Smooth muscle cell of the brain vasculature (primary cell): ENCODE measurements at places on chromosomes 13 and 19.

DNA sequence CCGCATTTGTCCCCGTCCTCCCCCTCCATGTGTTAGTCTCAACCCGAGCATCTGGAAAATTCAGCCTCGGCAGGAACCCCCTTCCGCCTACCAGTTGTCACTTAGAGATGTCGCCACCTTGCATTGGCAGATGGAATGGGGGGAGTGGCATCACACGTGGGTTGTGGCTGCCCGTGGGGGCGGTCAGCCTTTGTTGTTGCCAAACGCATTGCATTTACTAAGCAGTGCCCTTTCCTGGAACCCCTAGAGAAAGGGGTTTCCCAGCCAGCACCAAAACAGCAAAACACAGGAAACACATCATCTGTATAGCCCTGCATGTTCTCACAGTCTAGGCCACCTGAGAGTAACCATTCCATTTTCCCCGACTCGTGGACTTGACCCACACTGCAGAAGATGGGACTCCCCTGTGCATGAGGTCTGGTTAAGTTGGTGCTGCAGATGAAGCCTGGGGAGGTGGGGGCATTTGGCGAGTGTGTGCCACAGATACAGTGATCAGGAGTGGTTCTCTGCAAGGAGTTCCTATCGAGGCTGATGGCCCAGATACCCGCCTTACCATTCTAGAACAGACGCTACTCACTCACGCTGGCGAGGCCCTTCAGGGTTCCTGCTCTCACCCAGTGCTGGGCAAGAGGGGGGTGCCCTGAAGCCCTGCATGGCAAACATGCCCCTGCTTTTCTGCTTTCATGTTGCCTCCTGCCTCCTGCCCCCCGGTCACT lies 38.3 kb downstream of the TMED1 start:
- no peak for DNase-seq

DNA sequence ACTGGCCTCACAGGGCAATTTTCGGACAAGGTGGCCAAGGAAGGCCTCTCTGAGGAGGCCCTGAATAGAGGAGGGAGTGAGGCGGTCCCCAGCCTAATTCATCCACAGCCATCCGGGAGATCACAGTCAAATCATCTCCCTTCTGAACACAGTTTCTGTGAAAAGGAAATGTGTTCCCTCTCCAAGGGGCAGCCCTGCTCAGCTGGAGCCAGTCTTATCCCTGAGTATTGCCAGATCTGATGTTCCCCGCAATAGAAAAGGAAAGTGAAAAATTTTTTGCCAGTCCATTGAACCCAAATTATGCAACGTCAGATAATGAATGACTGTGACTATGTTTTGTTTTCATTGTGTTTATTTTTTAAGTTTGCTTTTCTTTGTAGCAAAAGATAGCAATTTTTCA lies 125.9 kb downstream of the SIPA1L3 start:
- no peak for DNase-seq

- DNase-seq, result no peak
Observed at GRCh38 chr19:8659905-8660304, 29.5 kb downstream of the NFILZ start.

DNA sequence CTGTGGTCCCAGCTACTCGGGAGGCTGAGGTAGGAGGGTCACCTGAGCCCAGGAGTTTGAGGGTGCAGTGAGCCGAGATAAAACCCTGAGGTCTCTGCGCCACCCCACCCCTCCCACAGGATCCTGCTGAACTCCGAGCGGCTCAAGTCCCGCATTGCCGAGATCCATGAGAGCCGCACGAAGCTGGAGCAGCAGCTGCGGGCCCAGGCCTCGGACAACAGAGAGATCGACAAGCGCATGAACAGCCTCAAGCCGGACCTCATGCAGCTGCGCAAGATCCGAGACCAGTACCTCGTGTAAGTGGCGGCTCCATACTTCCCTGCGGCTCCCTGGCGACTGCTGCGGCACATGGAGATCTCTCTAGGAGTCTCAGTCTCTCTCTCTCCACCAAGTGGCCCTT lies 6.6 kb upstream of the IFI30 start:
- DNase-seq, result no peak

GRCh38 chr13:94622344-94622743 lies 20.7 kb downstream of the GPR180 start:
- no peak for DNase-seq

- DNase-seq, result no peak
Observed at GRCh38 chr19:34314437-34315313, 50.3 kb upstream of the GPI start.

DNA sequence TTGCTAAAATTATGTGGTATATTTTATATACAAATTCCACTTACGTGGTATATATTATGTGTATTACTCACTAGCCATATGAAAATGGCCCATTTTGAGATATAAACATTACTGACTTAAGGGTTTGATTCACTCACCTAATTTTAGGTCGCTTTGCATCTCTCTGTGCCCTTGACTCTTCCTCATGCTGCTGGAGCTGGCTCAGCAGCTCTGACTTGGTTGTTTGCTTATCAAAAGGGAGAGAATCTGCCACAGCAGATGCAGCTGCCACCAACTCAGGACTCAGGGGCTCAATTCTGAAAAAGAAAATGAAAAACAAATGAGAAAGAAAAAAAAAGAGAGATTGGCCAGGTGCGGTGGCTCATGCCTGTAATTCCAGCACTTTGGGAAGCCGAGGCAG lies 12.2 kb downstream of the MRPS31 start:
- no peak for DNase-seq

- no peak for DNase-seq
Observed at GRCh38 chr13:37179645-37180044, 74.2 kb upstream of the CSNK1A1L start.

GRCh38 chr13:48429886-48430285 lies 17.0 kb upstream of the LPAR6 start:
- DNase-seq, result no peak

DNA sequence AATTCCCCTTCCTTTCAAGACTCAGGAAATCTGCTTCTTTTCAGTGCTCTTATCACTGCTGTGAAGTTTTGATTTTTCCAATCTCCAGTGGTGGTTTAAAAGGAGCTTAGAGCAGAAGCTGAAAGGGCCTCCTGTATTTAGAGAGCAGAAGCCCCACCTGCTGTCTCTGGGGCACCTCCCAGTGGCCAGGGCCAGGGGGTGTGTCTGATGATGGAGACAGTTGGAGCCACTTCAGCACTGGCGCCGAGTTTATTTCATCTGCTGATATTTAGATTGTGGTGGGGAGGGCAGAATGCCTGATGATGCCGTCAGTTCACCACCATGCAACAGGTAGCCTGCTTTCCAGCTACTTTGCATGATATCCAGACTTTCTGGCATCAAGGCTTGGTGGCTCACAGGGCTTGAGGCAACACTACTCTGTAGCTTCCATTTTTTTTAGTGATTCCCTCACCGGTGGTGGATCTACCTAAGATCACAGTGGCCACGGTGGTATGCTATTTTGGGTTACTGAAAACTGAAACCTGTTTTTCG lies 371.9 kb downstream of the KCNRG start:
- DNase-seq, result no peak

DNA sequence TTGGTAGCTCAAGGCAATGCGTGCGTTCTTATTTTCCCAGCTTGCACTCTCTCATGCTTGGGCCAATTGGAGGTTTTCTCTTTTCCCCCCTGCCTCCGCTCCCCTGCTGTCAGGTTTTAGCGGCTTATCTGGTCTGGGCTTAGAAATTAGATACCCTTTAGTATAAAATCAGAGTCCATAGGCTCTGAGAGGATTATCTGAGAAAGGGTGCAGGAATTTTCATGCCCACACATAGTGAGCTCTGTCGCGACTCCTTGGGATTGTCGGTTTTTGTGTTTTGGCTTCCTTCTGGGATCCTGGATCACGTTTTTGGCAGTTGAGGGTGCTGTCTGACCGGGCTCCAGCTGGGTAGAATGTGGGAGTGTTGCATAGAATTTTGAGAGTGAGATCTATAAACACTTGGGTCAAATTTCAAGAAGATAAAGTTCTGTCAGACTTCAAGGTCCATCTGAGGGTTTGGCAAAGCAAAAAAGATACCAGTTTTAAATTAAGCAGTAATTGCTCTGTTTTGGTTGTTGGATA lies 12.4 kb downstream of the CHAF1A start:
- DNase-seq, result no peak

GRCh38 chr19:5957170-5957569 lies 20.8 kb downstream of the RANBP3 start:
- DNase-seq, result no peak

- no peak for DNase-seq
Observed at GRCh38 chr19:3818918-3819317, 32.7 kb upstream of the MATK start.
